ENCODE measurements at places on chromosomes 11 and 22.
A peak's percentile ranks its signal among the peaks of the same experiment; 100 is the strongest.

DNA sequence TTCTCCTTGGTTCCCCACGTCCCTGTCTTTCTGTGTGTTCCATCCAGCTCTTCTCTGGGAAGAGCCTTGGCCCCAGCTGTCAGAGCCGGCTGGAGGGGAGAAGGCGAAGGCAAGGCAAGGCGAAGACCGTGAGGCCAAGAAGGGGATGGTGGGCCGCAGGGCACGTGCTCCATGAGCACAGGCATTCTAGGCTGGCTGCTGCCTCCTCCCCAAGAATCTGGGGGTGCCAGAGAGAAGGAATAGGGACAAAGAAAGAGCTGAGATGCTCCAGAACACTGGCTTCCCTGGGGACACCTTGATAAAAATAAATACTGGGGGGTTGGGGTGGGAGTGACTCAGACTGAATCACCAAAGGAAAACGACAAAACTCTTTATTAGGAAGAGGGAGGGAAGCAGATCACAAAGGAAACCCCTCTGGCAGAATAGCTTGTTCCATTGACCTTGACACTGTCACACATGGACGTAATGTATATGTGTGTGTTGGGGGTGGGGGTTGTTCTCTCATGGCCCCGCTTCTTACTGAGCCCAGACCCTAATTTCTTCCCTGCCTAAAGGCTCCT is 52.5 kb downstream of the NECTIN1 start:
- no peaks in the 10 kb centered on the region for H3K36me3 ChIP-seq
- DNase-seq, result no peak
- no peaks in the 10 kb centered on the region for H3K27me3 ChIP-seq
- H3K27ac ChIP-seq, result no peak overlapping the region
- H3K4me1 ChIP-seq, result peaks cover 3% of the 10 kb centered on the region

GRCh38 chr22:27879923-27880322 is 39.1 kb downstream of the PITPNB start:
- no peak overlapping the region for H3K4me3 ChIP-seq
- peaks cover 3% of the 10 kb centered on the region for H3K4me1 ChIP-seq
- H3K36me3 ChIP-seq, result peaks cover 10% of the 10 kb centered on the region
- no peaks in the 10 kb centered on the region for H3K27me3 ChIP-seq
- DNase-seq, result no peak
- H3K27ac ChIP-seq, result no peak overlapping the region

- H3K27ac ChIP-seq, result no peak overlapping the region
- no peaks in the 10 kb centered on the region for H3K27me3 ChIP-seq
- H3K4me1 ChIP-seq, result peaks cover 9% of the 10 kb centered on the region
Observed at GRCh38 chr11:69074375-69075140, 25.8 kb downstream of the TPCN2 start.

DNA sequence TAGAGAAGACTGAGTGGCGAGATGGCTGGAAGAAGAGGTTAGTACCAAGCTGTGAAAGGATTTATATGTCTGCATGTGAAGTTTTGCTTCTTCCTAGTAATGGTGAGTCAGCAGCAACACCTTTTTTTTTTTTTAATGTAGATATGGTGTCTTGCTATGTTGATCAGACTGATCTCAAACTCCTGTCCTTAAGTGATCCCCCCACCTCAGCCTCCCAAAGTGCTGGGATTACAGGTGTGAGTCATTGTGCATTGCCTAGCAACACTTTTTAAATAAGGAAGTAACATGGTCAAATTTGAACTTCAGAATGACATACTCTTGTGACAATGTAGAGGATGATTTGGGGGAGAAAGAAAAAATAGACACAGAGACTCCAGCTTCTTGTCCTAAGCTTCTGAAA is 6.5 kb upstream of the CSTPP1 start:
- DNase-seq, result no peak
- H3K4me1 ChIP-seq, result no peaks in the 10 kb centered on the region
- no peaks in the 10 kb centered on the region for H3K36me3 ChIP-seq
- H3K27ac ChIP-seq, result no peak overlapping the region
- no peak overlapping the region for H3K4me3 ChIP-seq
- peaks cover 3% of the 10 kb centered on the region for H3K27me3 ChIP-seq

- peaks cover 6% of the 10 kb centered on the region for H3K4me1 ChIP-seq
- no peaks in the 10 kb centered on the region for H3K27me3 ChIP-seq
- no peak overlapping the region for H3K4me3 ChIP-seq
- no peaks in the 10 kb centered on the region for H3K36me3 ChIP-seq
- DNase-seq, result peak; percentile 44
Observed at GRCh38 chr11:121318848-121319834, 26.6 kb downstream of the SC5D start.

DNA sequence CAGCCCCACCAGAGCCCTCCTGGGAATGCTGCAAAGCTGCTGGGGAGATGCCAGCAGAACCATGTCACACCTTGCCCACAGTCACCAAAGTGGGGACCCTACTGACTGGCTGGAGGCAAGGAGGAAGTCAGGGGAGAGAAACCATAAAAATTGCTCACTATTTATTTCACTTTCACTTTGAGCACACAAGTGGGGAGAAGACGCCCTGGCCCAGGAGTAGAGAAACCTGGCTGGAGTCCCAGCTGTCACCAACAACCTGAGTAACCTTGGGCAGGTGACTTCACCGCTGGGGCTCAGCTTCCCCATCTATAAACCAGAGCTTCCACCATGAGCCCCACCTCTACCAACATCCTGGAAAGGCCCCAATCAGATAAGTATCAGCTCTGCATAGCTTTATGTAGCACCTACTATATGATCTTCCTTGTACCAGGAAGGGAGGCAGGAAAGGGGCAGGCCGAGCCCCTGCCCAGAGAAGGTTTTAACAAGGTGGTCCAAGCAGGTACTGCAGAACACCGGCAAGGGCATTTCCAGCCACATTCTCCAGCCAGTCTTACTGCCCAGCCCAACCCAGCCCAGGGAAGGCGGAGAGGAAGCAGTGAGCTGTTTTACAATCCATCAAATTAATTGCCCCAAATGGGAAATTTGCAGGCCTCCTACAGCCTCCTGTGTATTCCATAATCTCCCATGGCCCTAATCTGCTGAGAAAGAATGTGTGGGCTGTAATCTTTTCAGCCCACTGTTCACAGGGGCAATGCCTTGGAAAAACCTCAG is 27.6 kb downstream of the PLEKHA7 start:
- H3K27ac ChIP-seq, result no peak overlapping the region
- no peak overlapping the region for H3K4me3 ChIP-seq
- no peaks in the 10 kb centered on the region for H3K27me3 ChIP-seq
- H3K4me1 ChIP-seq, result peaks cover 21% of the 10 kb centered on the region
- H3K36me3 ChIP-seq, result no peaks in the 10 kb centered on the region
- DNase-seq, result peak; percentile 25

DNA sequence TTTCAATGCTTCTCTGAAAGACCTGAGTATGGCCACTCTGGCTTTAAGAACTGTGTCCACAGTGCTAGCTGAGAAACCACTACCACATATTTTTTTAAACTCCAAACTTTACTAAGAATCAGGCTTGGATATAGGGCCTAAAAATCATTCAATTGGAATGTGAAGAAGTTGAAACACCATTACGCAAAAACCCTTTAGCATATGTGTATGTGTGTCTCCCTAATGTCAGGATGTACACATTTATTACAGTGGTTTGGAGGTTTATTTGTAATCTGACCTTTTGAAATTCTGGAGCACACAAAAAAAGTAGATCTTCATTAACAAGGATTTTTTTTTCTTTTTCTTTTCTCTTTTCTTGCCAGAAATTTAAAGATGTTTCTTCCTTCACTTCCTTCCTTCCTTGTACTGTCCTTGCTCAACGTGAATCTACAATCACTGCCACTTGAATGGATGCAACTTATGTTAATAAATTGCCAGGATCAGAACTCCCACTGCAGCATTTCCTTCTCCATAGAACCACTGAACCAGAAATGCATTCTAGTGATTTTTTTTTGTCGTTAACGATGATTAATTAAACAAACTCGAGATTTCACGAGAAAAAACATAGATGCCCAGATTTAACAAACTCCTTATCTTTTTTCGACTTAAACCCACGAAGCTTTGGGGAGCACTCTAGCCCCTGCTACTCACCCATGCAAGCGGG is 3.1 kb upstream of the ADM start:
- DNase-seq, result no peak
- no peaks in the 10 kb centered on the region for H3K36me3 ChIP-seq
- no peak overlapping the region for H3K27ac ChIP-seq
- peak overlapping the region; percentile 63 for H3K4me3 ChIP-seq
- H3K27me3 ChIP-seq, result peaks cover 19% of the 10 kb centered on the region

GRCh38 chr11:74037309-74037708 is 28.4 kb upstream of the UCP3 start:
- no peak overlapping the region for H3K27ac ChIP-seq
- no peak for DNase-seq
- H3K36me3 ChIP-seq, result peaks cover 64% of the 10 kb centered on the region
- H3K4me3 ChIP-seq, result no peak overlapping the region

DNA sequence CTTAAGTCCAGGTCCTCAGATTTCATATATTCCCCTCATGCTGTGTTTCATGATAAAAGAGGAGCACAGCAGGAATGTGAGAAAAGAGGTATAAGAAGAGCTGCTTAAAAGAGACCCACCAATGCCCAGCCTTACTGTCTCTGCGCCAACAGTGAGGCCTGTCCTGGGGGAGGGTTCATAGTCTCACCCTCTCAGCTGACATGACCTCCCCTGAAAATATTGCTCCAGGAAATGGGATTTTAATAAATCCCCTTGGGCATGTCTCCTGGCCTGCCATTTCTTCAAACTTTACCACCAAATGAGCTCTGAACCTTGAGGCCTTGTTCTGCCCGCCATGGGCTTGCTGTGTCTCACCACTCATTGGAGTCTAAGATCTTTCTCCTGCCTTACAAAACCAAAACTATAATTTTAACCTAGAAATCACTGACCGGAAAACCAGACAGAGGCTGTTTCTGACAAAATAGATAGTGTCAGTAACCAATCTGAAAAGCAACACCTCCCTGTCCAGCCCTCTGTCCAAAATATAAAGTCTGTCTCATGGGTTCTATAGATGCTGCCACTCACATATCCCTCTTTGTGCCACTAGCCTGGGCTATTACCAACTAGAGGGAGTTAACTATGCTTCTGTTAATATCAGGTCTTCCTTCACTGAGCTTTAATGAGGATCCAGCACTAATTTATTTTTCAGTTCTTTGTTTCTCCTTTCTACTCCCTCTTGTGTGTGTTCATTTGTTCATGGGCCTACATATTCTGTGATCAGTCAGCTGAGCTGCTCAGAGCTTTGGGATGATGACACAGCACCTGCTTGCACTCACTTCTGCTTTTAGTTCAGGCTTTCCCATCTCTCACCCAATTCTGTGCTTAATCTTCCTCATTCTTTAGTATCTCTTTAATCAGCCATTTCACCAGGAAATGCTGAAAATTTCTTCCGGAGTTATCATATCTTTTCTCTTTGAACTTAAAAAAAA is at the start of gene OR2AG2:
Gene OR2AG2, minus strand, starts transcription at position 51 of the 968 bp plus-strand sequence. CDS start 3,019 bp downstream, outside the sequence.
- H3K4me3 ChIP-seq, result no peak within 1 kb of the TSS
- DNase-seq, result no peak
- no peaks in the 10 kb centered on the region for H3K27me3 ChIP-seq
- H3K27ac ChIP-seq, result no peak within 1 kb of the TSS

DNA sequence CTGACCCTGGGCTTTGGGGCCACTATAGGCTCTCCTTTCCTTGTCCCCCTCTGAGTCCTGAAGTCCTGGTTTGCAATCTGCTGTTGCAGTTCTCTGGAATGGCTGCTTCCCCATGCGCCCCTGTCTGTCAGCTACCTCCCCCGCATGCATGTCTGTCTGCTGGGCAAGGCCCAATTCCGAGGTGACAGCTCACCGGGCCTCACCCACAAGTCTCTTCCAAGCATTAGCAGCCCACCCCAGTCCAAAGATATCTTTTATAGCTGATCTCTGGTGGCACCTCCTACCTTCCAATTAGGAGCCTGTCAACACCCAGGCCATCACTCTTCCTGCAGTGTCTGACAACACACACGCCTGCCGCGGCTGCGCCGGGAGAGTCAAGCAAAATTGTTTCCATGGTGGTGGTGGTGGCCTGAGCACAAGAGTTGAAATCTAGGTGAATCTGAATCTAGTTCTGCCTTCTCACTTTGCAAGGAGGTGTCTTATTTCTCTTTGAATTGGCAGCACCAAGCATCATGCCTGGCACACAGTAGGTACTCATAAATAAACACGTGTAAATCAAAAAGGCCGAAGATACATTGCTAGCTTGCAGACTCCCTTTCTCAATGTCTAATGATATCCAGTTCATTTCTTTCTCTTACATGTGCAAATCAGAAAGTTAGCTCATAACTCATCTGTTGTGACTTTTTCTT is 1.2 kb upstream of the LMO2 start:
- peaks cover 36% of the 10 kb centered on the region for H3K4me1 ChIP-seq
- peaks cover 40% of the 10 kb centered on the region for H3K27me3 ChIP-seq
- no peak overlapping the region for H3K27ac ChIP-seq
- no peak overlapping the region for H3K4me3 ChIP-seq

DNA sequence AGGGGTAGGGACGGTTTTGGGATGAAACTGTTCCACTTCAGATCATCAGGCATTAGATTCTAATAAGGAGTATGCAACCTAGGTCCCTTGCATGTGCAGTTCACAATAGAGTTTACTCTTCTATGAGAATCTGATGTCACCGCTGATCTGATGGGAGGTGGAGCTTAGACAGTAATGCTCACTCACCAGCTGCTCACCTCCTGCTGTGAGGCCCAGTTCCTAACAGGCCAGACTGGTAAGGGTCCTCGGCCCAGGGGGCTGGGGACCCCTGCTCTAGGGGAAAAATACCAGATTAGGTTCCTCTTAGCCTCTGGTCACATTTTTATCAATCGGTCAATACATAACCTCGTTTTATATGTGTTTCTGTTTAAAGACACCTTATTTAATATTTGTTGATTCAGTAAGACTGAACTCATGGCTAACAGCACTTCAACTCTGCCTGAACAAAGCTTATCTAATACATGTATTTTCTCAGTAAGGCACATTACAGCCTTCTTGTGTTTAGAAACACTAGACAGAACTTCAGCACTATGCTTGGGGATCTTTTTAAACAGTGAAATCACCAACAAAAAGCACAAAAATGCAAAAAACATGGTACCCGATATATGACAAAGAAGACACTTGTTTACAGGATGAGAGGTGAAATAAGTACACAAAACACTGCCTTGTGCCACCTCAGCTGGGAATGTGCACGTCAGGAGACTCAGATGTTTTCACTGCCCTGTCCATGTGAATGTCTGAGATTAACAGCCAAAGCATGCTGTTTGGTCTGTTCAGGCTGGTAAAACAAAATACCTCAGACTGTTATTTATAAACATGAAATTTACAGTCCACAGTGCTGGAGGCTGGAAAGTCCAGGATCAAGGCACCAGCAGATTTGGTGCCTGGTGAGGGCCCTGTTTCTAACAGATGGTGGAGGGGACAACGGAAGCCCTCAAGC is 107.5 kb downstream of the USP35 start:
- H3K36me3 ChIP-seq, result no peaks in the 10 kb centered on the region

DNA sequence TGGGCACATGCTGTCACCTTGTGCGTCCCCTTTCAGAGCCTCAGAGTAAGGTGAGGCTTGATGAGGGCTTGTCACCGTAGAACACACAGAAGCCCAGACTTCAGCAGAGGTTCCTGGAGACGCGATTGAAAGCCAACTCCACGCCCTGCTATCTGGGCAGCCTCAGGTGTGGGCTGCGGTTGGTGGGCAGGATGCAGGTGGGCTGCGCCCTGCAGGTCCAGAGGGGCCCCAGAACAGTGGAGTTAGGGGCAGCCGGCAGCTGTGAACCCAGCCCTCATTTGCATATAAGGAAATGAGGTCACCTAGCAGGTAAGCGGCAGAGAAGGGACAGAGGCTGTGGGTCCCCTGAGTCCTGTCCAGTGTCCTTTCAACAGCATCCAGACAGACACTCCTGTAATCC is 15.4 kb downstream of the PHLDA2 start:
- no peak overlapping the region for H3K27ac ChIP-seq
- no peaks in the 10 kb centered on the region for H3K27me3 ChIP-seq

GRCh38 chr11:111265421-111265820 is 19.9 kb downstream of the POU2AF2 start:
- no peaks in the 10 kb centered on the region for H3K4me1 ChIP-seq
- H3K27me3 ChIP-seq, result no peaks in the 10 kb centered on the region
- no peaks in the 10 kb centered on the region for H3K36me3 ChIP-seq
- no peak overlapping the region for H3K27ac ChIP-seq

GRCh38 chr22:46573781-46574437 is 36.5 kb upstream of the CELSR1 start:
- no peak overlapping the region for H3K27ac ChIP-seq
- no peaks in the 10 kb centered on the region for H3K36me3 ChIP-seq
